RCC 7860 (cell line): ENCODE measurements at places on chromosomes 6 and 20.
A peak's percentile ranks its signal among the peaks of the same experiment; 100 is the strongest.

DNA sequence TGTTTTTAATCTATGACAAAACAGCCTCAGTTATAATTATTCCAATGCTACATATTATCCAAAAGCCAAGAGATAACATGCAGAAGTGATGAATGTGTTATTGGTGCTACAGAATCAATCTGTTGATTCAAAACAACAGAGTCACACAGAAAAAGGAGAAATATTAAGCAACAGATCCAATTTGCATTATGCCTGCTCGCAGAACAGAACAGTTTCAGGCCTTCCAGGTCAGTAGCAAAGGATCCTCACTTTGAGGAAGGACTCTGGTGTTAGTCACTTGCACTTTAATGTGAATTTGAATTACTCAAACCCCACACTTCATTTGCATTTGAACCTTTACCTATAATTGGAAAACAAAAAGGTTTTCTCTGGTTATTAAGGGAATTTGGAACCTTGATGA lies 198.6 kb upstream of the NT5E start:
- no peak for DNase-seq

DNA sequence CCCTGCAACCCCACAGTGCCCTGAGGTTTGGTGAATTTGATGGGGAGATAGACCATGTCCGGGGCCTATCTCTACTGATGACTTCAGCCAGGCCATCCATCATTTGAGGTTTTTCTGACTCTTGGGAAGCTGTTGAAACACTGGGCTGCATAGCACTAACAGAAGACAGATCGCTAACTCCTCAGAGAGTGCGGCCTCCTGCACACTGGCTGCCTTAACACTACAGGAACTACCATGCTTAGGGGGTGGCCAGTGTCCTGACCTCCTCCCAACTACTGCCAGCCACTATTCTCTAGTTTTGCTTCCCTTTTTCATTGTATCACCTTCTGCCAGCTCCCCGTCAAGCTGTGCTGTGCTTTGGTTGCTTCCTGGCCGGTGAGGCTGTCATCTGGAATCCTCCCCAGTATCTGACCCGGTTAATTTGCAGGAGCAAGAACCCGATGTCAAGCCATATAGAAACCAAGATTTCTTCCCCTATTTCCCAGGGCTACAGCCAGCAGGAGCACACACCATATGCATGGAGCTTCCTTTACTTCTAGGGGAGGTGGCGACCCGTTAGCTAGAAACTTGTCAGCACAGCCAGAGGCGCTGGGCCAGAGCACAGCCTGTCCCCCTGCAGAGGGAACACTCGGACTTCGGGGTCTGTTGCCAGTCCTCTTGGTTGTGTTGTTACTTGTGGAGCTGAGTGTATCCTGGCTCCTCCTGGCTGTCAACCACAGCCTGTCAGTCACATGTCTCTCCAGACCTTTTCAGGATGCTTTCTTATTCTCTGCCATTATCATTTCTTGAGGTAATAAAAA lies 57.3 kb upstream of the TRAF3IP2 start:
- DNase-seq, result no peak

DNA sequence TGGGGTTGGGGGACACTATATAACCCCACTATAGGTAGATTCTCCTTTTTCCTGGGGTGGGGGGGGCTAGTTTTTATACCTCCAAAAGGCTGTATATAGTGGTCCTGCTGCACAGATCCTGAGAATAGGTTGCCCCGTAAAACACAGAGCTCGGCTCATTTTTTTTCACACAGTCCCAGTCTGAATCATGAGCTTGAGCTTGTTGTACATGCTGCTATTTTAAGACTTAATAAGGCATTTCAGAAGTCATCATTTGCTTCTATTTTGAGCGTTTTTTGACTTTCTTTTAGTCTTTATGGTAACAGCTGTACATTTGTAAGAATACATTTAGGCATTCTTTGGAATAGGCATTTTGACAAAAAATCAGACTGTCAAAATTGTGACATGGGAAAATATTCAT lies 30.5 kb downstream of the SLC9A8 start:
- DNase-seq, result no peak

DNA sequence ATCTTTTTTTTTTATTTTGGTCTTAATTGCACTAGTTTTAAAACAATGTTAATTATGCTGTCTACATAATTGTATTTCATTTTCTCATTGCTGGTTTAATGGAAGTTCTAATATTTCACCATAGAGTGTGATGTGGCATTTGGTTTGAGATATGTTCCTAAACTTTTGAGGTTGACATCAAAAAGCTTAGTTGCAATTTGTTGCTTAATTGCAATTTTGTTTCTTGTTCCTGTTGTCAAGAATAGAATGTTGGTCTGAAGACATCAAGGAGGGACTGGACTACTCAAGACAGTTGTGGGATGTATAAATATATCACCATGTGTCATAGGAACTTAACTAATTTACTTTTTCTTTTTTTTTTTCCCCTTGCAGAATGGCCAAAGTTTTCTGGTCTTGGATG lies 12.5 kb downstream of the HSF2 start:
- no peak for DNase-seq

DNA sequence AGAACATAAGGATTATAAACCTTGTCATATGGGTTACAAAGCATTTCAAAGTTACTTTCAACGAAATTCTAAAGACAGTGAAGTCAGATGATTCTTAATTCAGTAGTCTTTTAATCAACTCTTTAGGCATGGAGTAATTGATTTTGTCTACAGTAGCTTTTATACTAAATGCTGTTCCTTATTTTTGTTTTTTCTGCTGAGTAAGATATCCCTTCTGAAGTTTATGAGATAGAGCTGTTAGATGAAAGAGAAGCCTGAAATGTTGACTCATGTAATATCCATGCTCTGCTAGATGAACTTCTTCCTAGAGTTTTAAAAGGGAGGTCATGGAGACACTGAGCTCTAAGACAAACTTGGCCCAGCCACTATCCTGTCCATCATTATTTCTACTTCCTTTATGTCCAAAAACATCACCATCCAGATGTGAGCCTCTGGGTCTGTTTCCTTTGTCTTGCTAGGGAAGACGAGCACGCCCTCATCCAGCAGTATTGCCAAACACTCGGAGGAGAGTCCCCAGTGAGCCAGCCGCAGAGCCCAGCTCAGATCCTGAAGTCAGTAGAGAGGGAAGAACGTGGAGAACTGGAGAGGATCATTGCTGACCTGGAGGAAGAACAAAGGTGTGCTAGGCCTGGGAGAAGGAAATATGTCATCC lies 550.3 kb downstream of the UTRN start:
- no peak for DNase-seq

GRCh38 chr6:3849681-3850450 lies 693 bp downstream of the FAM50B start:
- DNase-seq, result no peak

DNA sequence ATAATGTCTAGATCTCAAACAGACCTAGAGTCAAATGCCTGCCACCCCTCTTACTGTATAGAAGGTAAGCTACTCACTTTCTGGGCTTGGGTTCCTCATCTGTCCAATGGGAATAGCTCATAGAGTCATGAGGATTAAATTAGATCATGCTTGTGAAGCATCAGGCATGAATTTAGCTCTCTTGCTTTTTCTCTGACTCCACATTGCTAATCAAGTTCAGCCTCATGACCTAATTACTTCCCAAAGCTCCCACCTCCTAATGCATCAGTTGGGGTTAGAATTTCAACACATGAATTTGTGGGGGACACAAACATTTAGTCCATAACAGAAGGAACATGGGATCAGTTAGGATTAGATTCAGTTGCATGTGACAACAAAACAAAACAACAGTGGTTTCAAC lies 4.6 kb upstream of the DDX27 start:
- DNase-seq, result no peak

- peak; percentile 64 for DNase-seq
Measured at GRCh38 chr6:148935705-148936435, 189.0 kb downstream of the UST start.

DNA sequence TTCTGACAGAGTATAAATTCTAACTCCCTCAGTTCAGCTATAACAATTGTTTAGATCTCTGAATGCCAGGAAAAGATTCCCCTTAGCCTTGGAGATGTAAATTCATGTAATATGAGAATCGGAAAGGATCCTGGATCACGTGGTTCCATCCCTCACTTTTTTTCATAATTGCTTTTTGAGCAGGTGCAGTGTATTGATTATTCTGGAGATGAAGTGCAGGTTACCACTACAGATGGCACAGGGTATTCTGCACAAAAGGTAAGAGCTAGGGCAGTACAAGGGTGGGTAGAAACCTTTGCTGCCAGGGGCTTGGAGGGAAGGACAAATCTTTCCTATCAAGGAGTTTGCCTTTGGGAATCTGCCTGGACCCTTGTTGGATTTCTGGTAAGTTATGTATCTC lies 52.7 kb downstream of the KDM1B start:
- DNase-seq, result no peak

- DNase-seq, result no peak
Measured at GRCh38 chr20:62528983-62529891, 53.4 kb upstream of the GATA5 start.

- peak; percentile 77 for DNase-seq
Measured at GRCh38 chr20:4151991-4152695, 136.8 kb upstream of the RNF24 start.

- DNase-seq, result no peak
Measured at GRCh38 chr20:22243067-22243466, 341.3 kb downstream of the FOXA2 start.

DNA sequence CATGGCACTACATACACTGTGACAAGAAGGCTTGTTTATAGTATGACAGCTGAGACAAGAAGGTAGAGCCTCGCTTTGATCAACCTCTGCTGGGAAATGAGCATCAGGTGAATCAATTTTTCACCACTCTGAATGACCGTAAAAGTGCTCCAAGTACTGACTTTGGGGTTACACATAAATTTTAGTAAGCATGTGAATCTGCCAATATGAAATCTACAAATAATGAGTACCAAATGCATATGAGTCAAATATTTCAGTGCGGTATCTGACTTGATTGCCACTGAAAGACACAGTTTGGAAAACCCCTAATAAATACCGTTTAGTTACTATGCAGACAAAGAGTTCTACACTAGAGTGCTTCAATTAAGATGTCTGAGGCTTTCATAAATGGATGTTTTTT lies 77.8 kb downstream of the ATG5 start:
- no peak for DNase-seq

- no peak for DNase-seq
Measured at GRCh38 chr6:117791012-117791411, 115.7 kb downstream of the NUS1 start.

DNA sequence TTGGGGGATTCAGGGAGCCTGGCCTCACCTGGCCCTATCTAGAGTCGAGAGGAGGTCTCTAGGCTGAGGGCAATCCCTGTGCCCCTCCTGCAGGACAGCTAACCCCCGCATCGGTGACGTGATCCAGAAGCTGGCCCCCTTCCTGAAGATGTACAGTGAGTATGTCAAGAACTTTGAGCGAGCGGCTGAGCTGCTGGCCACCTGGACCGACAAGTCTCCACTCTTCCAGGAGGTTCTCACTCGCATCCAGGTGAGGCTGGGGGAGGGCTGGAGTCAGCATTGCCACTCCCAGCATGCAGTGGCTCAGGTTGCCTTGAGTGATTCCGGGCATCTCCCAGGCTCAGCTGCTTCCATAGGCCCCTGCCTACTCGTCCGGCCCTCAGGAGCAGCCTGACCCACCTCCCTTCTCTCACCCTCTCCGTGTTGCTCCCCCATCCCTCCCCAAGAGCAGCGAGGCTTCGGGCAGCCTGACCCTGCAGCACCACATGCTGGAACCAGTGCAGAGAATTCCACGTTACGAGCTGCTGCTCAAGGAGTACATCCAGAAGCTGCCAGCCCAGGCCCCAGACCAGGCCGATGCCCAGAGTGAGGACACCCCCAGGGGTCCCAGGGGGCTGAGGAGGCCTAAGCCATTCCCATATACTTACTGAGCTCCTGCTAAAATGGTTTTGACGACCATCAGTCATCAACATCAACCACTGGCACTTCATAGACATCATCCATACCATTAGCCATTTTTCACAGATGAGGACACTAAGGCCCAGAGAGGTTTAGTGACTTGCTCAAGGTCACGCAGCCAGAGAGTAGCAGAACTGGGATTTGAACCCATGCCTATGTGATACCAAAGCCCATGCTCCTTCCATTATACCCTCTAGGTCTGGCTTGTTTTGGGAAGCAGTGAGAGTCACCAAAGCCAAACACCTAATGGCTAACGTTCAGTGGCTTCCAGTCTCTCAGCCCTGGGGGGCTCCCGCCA lies 8.3 kb downstream of the FGD2 start:
- no peak for DNase-seq

DNA sequence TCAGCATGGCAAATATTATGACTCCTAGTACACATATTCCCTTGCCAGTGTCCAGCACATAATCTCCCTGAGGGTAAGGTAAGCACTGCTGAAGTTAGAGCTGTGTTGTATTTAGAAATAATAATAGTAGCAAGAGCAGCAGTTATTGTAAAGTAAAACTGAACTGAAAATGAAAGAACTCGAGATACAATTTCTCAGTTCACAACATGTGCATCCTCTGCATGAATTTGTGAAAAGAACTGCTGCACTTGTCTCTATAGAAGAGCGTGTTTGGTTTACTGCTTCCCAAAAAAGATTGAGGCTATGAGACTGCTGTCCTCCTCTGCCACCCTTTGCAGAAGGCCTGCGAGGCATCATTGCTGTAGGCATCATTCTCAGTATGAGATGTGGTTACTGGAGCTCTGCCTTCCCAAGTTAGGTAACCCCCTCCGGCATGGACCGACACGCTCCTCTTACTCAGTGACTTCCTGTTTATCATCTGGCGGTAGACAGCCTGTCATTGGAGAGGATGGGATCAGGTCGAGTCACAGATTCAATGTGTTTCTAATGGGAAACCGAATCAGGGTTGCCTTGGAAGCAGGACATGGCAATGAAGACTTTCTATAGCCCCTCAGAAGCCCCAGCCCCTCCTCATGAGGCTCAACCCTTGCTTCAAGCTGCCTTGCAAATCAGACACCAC lies 48.1 kb downstream of the SLC24A3 start:
- no peak for DNase-seq

- no peak for DNase-seq
Measured at GRCh38 chr20:22471156-22471836, 113.1 kb downstream of the FOXA2 start.

DNA sequence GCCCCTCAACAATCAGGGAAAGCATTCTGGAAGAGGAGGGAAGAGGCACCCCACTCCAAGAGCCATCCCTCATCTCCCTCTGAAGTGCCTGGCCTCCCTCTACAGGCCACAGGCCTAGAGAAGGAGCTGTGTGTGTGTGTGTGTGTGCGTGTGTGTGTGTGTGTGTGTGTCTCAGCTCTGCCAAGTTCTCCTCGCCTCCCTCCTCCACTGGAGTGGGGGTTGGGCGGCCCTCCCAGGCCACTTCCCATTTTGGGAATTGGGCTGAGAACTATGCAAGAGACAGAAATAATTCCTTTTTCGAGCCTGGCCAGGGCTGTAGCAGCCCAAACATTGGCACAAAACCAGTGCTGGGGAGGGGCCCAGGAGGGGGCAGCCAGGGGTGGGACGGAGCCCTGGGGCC lies 35.7 kb downstream of the KCNB1 start:
- DNase-seq, result no peak

DNA sequence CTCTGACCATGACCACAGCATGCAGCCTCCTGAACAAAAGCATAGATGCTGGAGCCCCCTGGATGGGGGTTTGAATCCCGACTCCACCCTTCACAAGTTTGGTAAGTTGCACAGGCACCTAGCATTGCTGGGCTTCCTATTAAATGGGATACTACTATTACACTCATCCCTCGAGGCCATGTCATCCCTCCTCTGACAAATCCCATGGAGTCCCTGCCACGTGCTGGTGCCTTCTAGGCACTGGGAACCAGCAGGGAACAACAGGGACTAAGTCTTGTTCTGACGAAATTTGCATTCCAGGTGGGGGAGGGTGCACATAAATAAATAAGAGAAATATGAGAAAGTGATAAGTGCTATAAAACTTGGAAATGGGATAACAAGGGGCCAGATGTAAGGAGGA lies 15.3 kb upstream of the SIRPA start:
- DNase-seq, result no peak

GRCh38 chr6:167977717-167978467 lies 19.6 kb upstream of the KIF25 start:
- DNase-seq, result no peak
